ENCODE measurements at places on chromosomes 7 and 10.

DNA sequence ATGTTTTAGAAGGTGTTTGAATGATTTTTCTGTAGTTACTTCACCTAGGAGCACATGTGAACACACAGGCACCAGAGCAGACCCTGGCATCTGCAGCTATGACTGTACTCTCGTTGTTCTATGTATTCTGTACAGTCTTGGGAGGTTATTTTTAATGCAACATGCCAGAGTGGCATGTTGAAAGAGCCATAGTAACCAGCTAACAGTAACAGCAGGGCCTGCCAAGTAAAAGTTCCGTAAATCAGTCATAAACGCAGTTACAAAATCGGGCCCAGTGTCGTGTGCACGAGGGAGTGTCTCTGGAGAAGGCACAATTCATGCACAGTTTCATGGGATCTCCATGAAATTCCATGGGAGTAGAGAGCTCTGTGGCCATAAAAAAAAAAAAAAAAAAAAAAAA, 108.3 kb upstream of the CDK6 start:
- DNase-seq = no peak

GRCh38 chr10:111319866-111320265, 243.0 kb downstream of the ADRA2A start:
- no peak for DNase-seq

- DNase-seq = no peak
These were observed 8.7 kb downstream of the ANKRD1 start for GRCh38 chr10:90912174-90912573.

DNA sequence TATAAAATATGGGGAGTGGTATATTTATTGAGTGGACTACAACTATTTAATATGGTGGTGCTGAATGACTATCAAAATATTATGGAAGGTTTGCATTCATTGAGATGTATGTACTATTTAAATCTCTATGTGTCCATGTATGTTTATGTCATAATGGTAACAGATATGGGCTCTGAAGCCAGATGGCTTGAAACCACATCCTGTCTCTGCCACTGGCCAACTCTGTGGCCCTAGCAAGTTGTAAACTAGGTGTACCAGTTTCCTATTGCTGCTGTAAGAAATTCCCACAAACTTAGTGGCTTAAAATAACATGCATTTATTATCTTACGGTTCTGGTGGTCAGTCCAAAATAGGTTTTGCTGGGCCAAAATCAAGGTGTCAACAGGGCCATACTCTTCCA, 198.1 kb upstream of the NFE2L3 start:
- no peak for DNase-seq

DNA sequence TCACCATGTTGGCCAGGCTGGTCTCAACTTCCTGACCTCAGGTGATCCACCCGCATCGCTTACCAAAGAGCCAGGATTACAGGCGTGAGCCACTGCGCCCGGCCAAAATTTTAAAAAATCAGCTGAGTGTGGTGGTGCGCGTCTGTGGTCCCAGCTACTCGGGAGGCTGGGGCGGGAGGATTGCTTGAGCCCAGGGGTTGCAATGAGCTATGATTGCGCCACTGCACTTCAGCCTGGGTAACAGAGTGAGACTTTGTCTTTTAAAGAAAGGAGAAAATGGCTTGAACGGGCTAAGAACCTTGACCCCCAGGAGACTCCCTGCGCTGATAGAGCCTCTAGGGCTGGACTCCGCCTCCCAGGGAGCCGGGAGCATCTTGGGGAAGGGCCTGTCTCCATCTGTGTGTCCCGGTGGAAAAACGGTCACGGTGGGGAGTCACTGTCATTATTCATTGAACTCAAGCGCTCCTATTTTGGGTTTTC, 760 bp upstream of the KCTD7 start:
- no peak for DNase-seq

DNA sequence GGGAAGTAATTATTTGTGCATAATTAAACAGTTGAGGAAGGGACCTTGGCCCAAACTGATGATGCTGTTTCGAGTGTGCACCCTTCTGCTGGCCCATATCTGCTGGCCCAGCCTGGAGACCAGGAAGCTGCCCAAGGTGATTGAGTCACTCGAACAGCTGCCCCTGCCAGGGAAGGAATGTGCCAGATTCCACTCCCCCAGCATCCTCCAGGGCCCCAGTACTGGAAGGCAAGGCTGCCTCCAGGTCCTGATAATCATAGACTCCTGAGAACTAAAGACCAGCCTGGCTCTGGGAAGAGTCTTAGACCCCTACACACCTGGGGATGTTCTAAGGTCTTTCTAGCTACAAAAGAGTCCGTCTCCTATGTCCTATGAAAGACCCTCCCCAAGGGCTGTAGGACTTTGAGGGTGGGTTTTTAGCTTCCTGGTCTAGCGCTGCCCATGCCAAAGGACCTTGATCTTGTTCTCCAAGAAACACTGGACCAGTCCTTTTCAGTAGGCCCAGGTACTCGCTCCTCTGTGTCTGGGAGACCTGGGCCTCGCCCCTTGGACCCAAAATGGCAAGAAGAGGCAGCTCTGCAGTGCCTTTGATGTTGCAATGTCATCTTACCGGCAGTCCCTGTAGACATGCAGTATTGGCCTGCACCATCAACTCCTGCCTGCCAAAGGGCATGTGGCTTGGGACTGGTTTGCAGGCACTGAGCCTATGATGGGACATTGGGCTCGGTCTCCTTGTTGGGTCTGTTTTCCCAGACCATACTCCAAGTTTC, 103.2 kb upstream of the GPR26 start:
- no peak for DNase-seq

- no peak for DNase-seq
These were observed 8.9 kb downstream of the CUBN start for GRCh38 chr10:17120694-17121093.

GRCh38 chr7:29993140-29993539, 3.5 kb upstream of the SCRN1 start:
- DNase-seq = no peak

GRCh38 chr7:7857143-7857583, 111.4 kb upstream of the GLCCI1 start:
- no peak for DNase-seq

- no peak for DNase-seq
These were observed 66.6 kb downstream of the GLCCI1 start for GRCh38 chr7:8035192-8035591.

DNA sequence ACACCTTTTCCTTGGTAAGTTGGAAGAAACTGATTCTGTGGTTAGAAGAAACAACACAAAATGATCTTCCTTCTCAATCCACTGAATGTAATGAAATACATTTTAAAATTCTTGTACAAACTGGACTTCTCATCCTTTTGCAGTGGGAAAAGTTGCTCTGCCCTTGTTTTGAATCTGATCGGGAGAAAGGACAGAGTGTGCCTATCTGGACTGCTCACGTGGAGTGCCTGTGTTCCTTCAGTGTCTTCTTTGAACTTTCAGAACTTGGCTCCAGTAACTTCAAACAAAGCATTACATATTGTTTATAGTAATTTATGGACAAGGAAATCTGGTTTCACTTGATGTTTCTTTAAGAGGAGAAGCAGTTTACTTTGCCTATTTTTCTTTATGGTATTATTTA, 17.1 kb downstream of the SLC26A3 start:
- no peak for DNase-seq

DNA sequence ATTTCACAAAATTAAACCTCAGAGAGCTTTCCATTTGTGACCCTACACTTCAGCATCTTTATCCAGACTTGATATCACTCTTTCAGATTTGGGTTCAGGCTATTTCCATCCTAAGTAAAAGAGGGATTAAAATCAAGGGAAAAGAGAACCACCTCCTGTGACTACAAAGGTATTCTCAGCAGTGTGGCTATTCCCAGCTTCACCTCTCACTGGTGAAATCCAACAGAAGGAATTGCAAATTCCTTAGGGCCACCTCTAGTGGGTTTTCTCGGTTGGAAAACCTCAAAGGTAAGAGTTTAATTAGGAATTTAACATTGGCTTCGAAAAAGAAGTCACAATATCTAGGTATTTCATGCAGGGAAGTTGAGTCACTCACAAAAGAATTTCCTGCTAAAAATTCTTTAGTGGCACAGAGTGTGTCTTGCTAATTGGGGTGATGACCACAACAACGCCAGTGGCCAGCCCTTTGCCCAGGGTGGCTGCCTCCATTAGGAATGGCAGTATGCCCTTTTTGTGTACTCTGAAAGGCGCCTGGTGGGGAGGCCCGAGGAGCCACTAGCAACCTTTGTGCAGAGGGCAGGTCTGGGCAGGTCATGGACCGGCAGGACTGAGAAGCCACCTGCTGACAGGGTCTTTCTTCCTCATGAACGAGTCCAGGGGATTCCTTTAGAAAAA, 52.2 kb downstream of the SEM1 start:
- DNase-seq = no peak

GRCh38 chr10:44995581-44995913, 5.2 kb upstream of the ZNF22 start:
- no peak for DNase-seq

GRCh38 chr10:29962166-29962850, 97.1 kb downstream of the JCAD start:
- no peak for DNase-seq

- DNase-seq = no peak
These were observed 27.1 kb downstream of the SLF2 start for GRCh38 chr10:100939763-100940344.

- DNase-seq = no peak
These were observed 259.6 kb downstream of the RPS24 start for GRCh38 chr10:78292982-78293865.

GRCh38 chr7:86768394-86768793, 124.7 kb downstream of the GRM3 start:
- no peak for DNase-seq

DNA sequence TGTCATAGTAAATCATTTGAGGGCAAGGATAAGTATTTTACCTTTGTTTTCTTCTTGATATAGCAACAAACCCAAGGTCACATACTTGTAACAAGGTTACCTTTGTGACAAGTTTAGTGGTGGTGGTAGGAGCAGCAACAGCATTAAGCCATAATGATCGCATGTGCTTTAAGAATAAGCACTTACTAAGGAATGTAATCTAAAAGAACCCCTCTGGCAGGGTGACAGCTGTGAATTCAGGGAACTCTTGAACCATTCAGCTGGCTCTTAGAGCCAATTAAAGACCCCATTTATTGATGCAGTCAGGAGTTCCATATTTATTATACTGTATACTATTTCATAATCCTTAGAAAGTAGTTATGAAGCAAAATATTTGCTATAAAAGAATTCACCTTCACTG, 370.8 kb downstream of the EXOC4 start:
- DNase-seq = peak; percentile 40

DNA sequence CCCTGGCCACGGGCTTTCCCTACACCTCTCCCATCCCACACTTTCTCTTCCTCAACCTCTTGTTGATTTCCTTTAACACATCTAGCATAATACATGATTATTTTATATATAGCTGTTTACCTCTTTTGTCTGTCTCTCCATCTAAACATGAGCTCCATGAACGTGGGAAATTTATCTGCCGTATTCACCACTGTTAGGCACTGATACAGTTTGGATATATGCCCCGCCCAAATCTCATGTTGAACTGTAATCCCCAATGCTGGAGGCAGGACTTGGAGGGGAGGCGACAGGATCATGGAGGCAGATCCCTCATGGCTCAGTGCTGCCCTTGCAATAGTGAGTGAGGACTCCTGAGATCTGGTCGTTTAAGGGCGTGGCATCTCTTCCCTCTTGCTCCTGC, 5.7 kb downstream of the CYTH3 start:
- no peak for DNase-seq

- no peak for DNase-seq
These were observed 21.5 kb upstream of the ZNF800 start for GRCh38 chr7:127413962-127414361.

- no peak for DNase-seq
These were observed 260.1 kb downstream of the WDR37 start for GRCh38 chr10:1316121-1316808.

GRCh38 chr7:149297034-149297755, 35.2 kb downstream of the ZNF783 start:
- DNase-seq = no peak

- no peak for DNase-seq
These were observed 201.9 kb downstream of the BMPER start for GRCh38 chr7:34107276-34107675.

DNA sequence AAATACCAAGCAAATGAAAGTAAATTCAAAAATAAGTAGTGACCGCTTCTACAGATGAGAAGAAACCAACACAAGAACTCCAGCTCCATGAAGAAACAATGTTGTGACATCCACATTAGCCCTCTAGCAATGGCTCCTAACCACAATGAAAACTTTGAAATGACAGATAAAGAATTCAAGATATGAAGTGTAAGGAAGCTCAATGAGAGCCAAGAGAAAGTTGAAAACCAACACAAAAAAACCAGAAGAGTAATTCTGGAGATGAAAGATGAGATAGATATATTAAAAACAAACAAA, 68.2 kb upstream of the DDC start:
- DNase-seq = no peak
